LoVo (cell line): ENCODE measurements at places on chromosomes 2 and 18.
A peak's percentile ranks its signal among the peaks of the same experiment; 100 is the strongest.

GRCh38 chr2:207133820-207134519 is 31.8 kb downstream of the KLF7 start:
- no peak for DNase-seq

GRCh38 chr18:50726960-50727589 is 92.7 kb downstream of the MRO start:
- no peak for DNase-seq

DNA sequence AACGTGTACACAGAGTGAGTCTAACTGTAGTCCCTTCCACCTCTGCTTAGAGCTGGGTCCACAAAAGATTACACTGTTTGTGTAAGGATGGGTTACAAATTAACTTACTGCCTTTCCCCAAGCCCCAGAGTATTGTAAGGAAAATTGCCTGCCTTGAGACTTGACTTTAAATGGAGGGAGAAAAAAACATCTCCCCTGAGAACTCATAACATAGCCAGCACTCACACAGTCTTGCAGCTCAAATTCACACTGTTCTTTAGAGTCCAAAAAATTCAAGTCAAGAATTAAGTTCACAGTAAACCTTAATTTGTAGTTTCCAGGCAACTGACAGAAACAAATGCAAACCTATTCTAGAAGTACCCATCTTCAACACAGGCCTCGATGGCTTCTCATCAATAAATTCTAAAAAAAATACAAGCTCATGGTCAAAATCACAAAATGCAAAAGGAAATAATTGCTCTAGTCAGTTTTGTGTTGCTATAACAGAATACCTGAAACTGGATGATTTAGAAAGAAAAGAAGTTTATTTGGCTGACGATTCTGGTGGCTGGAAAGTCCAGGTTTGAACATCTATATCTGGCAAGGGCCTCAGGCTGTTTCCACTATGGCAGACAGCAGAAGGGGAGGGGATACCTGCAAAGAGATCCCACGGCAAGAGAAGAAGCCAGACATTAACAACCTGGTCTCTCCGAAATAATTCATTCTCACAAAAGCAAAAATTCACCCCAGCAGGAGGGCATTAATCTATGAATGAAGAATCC is 34.6 kb upstream of the TMEM17 start:
- peak; percentile 8 for DNase-seq

GRCh38 chr18:49747876-49748275 is 65.5 kb downstream of the ACAA2 start:
- no peak for DNase-seq

- DNase-seq: peak; percentile 11
These were observed 35.9 kb downstream of the ZNF385B start for GRCh38 chr2:179825494-179825893.

DNA sequence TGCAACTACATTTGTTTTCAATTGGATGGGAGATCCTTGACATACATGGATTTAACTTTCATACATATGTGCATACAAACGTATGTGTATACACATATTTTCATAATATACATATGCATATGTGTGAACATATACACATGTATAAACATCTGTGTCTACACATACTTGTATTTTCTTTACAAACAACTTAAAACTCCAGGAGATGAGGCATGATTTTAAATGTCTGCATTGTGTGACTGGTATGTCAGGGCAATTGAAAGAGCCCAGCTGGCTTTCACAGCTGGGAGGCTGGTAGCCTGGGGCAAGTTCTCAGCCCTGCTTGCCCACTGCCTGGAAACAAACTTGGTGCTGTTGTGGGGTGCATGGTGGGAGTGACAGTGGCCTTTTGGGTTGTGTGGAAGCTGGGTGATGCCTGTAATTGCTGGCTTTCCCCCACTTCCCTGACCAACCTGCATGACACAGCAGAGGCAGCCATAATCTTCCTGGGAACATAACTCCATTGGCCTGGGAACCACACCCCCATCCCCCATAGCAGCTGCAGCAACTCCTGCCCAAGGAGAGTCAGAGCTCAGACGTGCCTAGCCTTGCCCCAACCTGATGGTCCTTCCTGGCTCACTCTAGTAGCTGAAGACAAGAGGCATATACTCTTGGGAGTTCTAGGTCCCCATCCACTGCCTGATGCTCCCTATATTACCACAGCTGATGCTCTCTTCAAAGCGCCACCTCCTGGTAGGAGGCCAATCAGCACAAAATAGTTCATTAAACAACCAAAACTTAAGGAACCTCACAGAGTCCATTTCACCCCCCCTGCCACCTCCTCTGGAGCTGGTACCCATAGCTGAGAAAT is 158.3 kb downstream of the CERS6 start:
- no peak for DNase-seq

- DNase-seq: no peak
These were observed 296.0 kb upstream of the MGAT5 start for GRCh38 chr2:133957724-133958480.

- no peak for DNase-seq
These were observed 118.3 kb downstream of the CAMKMT start for GRCh38 chr2:44480068-44480467.

GRCh38 chr18:58223717-58224424 is 179.8 kb downstream of the NEDD4L start:
- peak; percentile 84 for DNase-seq

GRCh38 chr2:168529054-168529833 is 73.2 kb downstream of the CERS6 start:
- no peak for DNase-seq

DNA sequence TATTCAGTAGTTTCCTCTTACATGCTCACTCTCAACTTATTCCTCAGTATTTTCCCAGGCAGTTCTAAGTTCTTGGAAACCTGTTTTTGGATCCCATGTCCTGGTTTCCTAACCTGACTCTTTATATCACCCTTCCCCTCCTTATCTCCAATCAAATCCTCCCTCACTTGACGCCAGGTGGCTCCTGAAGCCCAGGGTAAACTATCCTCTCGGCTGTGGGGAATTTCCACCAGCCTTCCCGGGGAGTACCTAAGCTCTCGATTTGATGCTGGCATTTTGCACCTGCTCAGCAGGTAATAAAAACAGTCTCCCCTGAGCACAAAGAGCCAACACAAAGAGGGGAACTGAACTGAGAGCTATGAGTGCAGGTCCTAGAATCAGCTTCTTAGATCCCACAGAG is 538.0 kb downstream of the SLC4A3 start:
- no peak for DNase-seq
